ENCODE measurements at places on chromosomes 5 and 9.

GRCh38 chr9:129506892-129507291 lies 114.0 kb downstream of the C9orf50 start:
- DNase-seq, result peak; percentile 13

DNA sequence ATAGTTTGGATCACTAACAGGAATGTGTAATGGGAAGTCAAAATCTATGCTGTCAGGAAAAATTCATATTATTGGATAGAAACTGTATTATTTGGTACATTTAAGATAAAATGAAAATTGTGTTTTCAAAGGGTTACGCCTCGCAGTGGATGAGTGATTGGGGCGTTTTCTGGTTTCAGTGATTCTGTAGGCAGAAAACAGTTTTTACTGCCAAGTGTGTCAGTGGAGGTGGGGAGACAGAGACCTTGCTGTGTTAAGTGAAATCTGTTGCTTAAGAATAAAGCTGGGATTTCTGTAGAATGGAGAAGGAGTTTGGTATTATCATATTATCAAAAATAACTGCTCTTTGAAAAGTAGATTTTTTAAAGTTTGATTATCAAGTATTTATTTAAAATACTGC lies 69.7 kb downstream of the GHR start:
- no peak for DNase-seq

DNA sequence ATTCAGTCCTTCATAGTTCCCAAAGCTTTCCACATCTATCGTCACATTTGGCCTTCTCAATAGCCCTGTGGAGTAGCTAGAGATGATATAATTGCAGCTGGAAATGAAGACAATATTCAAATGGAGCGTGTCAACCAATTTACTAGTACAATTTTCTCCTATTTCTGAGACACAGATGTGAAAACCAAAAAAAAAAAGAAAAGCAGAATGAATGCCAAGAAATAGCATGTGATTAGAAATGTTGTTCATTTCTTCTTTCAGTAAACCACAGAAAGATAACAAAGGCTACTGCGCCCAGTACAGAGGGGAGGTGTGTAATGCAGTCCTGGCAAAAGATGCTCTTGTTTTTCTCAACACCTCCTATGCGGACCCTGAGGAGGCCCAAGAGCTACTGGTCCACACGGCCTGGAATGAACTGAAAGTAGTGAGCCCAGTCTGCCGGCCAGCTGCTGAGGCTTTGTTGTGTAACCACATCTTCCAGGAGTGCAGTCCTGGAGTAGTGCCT lies 99.0 kb downstream of the MUSK start:
- no peak for DNase-seq

- no peak for DNase-seq
Measured at GRCh38 chr5:168047043-168047668, 244.3 kb upstream of the WWC1 start.

DNA sequence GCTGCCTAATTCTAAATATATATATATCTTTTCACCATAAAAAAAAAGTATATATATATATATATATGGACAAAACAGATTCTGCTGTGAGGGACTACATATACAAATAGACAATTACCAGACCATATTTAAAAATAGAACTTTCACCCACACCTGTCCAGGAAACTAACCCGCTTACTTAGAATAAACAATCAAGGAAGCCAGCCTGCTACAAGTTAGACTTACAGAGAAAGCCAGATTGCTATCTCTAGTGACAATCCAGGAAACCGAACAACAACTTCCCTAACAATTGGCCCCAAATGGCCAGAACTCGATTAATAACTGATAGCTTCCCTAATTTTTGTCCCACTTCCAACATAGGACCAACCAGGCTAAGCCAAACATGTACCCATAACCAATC lies 5.9 kb downstream of the GLDC start:
- DNase-seq, result no peak

GRCh38 chr5:94746731-94747124 lies 128.3 kb downstream of the SLF1 start:
- DNase-seq, result no peak

GRCh38 chr5:10524376-10525123 lies 39.3 kb upstream of the ANKRD33B start:
- DNase-seq, result no peak

- DNase-seq, result no peak
Measured at GRCh38 chr5:167348251-167348926, 943.1 kb upstream of the WWC1 start.

GRCh38 chr9:135929656-135930445 lies 22.5 kb upstream of the CAMSAP1 start:
- no peak for DNase-seq

- DNase-seq, result no peak
Measured at GRCh38 chr5:62780888-62781287, 202.3 kb downstream of the LRRC70 start.

GRCh38 chr9:81737871-81738507 lies 48.6 kb upstream of the TLE1 start:
- no peak for DNase-seq

DNA sequence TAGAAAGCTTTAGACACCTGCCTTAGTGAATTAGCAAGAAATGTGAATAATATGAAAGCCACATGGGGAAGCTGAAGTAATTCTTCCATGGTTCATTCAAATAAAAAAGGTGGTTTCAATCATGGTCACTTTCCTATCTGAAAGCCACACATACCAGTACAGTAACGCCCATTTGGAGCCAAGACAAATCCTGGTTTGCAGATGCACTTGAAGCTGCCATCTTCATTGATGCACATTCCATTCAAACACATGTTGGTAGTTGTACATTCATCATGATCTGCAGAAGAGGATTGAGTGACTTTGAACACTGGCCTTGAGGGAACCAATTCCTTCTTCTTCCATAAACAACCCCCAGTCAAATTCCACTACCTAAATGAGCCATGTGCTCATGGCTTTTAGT lies 161.5 kb downstream of the FBN2 start:
- no peak for DNase-seq

DNA sequence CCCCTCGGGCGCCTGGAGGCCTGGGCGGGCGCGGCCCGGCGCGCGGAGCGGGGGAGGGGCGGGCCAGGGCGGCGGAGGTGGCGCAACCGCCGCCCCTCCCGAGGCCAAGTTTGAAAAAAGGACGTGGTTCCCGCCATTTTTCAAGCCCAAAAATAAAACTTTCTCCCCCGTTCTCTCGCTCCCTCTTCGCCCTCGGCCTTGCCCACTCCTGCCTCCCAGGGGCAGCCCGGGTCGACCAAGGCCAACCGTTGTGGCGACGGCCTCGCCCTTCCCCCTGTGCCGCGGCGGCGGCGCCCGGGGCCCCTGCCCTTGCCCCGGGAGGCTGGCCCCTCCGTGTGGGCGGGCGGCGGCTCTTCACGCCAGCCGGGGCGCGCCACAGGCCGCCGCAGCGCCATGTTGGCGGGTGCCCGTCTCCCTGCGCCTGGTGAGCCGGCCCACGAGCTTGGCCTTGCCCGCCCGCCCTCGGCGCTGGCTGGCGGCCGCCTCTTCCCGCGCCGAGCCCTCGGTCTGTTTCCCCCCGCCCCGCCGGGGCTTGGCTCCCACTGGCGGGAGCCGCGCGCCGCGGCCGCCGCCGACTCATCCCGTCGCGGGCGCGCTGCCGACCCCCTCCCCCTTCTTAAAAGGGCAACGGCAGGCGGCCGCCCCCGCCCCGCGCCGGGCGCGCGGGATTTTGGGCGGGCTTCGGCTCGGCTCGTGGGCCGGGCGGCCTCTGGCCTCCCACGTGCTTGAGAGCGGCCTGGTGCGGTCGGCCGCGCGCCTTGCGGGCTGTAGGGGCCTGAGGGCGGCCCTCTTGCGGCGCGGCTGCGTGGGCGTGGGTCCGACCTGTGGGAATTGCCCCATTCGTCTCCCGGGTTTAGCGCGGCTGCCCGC lies 1.3 kb downstream of the ANP32B start:
- DNase-seq, result peak; percentile 94

- no peak for DNase-seq
Measured at GRCh38 chr5:176659860-176660461, 12.7 kb downstream of the TSPAN17 start.

GRCh38 chr9:76424491-76424890 lies 30.3 kb upstream of the RFK start:
- DNase-seq, result no peak
